ENCODE measurements at places on chromosomes 16 and 17.

DNA sequence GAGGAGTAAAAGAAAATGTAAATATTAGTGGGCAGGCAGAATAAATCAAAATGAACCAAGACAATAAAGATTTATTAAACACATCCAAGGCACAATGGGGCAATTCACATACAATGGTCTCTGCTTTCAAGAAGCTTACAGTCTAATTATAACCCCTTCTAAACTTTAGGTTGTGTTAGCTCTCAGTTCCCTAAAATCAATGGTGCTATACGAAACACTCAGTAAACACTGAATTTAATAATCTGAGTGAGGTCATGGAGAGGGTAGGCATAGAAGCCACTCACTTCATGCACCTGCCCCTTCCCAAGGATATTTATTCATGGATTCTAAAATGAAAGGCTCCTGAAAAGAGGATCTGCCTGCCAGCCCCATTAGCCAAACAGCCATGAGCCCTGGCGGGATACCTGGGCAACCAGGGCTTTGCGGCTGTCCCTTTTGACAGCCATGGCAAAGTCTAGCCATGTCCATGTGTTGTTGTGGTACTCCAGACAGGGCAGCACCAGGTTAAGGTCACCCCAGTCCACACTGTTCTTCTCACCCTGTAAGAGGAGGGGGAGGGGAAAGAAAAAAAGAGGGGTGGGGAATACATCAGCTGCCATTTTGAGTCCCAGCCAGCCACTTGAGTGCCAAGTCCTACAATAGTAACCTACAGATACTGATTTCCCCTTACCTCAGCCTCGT lies 1.4 kb upstream of the RSKR start:
- no peak for DNase-seq

GRCh38 chr17:43015579-43015978 lies 6.6 kb downstream of the VAT1 start:
- DNase-seq = no peak

GRCh38 chr16:65015599-65015998 lies 106.3 kb downstream of the CDH11 start:
- DNase-seq = no peak

DNA sequence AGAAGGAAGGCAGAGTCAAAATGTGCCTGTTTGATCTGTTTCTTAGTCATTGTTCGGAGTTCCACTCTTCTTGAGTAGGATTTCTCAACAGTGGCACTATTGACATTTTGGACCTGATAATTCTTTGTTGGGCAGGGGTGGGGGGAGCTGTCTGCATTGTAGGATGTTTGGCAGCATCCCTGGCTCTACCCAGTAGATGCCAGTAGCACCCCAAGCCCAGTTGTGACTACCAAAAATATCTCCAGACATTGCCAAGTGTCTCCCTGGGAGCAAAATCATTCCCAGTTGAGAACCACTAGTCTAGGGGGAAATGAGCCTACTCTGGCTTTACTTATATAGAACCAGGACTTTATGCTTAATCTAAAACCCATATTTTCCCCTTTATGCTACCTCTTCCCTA lies 1.1 kb upstream of the GFOD2 start:
- no peak for DNase-seq
